ENCODE measurements at places on chromosomes 16 and 17.

DNA sequence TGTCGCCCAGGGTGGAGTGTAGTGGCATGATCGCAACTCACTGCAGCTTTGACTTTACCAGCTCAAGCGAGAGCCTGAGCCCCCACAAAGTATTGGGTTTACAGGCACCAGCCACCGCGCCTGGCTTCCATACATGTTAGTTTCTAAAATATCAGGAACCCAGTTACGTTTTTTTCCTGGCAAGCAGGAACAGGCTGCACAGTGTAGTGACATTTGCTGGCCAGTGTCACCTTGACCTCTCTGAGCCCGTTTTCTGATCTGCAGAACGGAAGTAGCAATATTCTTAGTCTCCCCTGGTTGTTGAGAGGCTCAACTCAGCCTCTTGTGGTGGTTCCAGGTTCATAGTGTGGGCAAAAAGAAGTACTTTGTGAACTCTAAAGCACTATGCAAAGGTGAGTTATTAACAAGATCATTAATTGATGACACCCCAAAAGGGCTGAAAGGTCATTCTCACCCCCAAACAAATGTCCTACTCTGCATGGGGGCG, 15.6 kb downstream of the IGF2BP1 start:
- DNase-seq = no peak

- no peak for DNase-seq
Measured at GRCh38 chr16:81816351-81816750, 37.3 kb downstream of the PLCG2 start.

DNA sequence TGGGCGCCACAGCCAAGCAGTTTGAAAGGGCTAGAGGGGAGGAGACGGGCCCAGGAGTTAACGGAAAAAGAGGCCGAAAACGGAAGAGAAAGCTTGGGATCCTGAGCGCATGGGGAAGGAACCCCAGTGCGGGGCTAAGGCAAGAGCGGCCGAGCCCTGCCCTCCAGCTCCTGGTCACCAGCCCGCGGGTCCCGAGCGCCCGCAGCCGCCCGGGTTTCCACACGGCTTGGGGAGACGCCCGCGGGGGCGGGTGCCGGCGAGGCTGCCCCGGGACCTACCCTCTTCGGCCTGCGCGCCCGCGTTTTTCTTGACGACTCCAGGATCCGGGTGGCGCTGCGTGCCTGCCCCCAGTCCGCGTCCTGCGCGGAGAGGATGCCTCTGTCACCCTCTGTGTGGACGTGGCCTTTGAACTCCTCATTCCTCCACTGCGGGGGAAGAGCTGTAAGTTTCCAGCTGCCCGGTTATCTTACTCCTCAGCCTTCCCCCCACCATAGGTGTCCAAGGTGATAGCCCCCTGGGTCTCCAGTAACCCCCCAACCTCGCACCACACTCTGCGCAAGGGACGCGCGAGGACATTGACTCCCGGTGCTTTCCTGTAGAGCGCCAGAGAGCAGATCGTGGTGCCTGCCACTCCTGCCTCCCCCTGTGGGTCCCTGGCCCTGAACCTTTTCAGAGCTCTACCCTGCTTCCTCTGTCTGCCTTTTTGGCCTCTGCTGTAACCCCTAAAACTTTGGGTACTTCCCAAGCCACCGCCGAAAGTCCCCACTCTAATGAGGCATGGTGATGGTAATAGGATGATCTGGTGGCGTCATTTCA, 1.7 kb upstream of the CDH11 start:
- DNase-seq = no peak

DNA sequence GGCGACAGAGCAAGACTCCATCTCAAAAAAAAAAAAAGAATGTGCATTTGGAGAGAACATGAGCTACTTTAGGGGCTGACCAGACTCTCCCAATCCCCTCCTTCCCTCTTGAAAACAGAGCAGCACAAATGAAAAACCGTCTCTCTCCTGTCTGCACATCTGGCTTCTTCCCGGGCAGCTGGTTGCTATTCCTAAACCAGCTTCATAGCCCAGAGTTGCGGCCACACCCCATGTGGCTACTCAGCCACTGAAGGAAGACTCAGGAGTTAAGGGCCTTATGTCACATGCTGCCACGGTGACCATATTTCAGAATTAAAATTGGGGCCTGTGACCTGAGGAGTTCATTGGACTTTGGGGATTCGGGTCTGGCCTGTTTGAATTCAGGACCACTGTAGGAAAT, 48.3 kb downstream of the KATNIP start:
- no peak for DNase-seq

DNA sequence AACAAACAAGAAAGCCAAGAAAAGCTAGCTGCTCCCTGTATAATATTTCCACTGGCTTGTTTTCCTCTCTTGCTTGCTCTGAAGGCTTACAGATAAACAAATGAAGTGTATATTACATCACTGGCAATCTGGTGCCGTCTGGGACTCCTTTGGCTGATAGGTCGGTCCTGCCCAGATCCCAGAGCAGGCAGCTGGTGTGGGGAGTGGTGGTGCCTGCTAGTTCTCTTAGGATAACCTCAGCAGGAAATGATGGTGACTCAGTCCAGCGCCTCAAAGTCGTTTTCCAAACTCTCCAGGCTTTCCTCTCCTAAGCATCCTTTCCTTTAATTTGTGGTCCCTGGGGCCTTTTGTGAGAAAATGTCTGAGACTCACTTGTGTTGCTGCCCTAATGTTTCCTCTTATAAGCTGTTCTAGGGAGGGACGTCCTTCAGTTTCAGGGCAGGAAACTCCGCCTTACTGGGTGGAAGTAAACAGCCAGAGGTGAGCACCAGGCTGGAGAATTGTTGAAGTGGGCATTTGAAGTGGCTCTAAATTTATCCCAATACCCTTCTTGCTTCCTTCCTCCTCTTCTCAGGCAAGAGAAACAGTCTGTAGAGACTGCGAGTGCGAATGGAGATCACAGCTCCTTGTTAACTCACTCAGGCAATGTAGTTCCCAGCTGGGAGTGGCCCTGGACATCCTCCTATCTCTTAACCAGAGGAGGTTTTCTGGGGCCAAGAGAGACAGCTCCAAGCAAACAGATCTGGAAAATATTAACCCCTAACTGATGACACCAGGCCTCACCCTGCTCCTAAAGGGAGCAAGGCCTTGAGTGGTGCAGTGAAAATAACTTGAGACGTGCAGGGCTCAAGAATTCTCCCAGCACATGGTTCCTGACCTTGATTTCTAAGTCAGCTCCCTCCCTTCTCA, 34.9 kb downstream of the CD300LF start:
- no peak for DNase-seq

Measured in stimulated activated CD4-positive, alpha-beta T cell treated with anti-CD3 and anti-CD28 coated beads, TNF-alpha, amount 100 ng/mL, for 48 hours (primary cell).